ENCODE measurements at places on chromosomes 7 and 10. TPM values are rescaled to one million over a fixed set of nuclear protein-coding genes. Genes with fewer than 3 reads are reported as not detected.

The SLC29A3 gene
- total RNA-seq = 3.3 TPM

GRCh38 chr7:106597751-106598546 is 63.0 kb downstream of the CCDC71L start:
- DNase-seq = no peak

- DNase-seq = no peak
These were observed 32.9 kb upstream of the LYZL1 start for GRCh38 chr10:29256019-29256418.

- no peak for DNase-seq
These were observed 120.3 kb downstream of the PTEN start for GRCh38 chr10:87983716-87984115.

DNA sequence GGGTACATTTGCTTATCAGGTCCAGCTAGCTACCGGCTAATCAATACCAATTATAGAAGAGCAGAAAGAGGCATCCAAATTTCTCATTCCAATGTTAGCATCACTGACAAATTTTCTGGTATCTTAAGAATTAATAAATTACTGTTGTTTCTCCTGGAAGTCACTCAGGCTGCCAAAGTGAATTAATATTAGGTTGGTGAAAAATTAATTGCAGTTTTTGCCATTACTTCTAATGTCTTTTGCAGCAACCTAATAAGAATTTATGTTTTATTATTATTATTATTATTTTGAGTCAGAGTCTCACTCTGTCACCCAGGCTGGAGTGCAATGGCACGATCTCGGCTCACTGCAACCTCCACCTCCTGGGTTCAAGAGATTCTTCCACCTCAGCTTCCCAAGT is 979.9 kb downstream of the TYW1 start:
- no peak for DNase-seq

DNA sequence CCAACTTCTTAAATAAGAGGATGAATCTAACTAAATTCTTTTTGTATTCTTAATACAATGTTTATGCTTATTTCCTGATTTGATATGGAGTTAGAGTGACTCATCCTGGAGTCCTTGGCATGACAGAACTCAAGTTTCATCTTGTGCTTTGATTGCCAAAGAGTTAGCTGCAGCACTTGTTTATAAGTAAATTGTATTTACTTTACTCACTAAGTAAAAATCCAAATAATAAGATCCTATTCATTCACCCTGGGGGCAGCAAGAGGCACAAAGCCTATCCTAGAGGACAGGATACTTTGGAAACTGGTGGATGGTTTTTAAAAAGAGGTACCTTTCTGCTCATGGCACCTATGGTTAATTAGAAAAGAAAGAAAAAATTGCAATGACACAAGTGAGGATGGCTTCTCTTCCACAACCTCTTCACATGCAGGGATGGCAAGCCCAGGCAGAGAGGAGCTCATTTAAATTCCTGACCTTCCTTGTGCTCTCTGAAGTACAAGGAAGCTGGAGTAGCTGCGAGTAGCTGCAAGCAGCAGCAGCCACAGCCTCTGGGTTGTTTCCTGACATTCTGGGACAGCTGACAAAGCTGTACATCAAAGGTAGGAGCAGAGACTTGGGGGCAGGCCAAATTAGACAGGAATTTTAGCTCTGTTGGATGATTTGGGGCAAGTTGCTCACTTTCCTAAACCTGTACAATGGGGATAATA is 28.5 kb upstream of the CROT start:
- DNase-seq = peak; percentile 88

Data from H4 (cell line).